ENCODE measurements at places on chromosomes 1 and 21.

- DNase-seq, result no peak
Measured at GRCh38 chr1:63920154-63921117, 146.6 kb downstream of the ROR1 start.

DNA sequence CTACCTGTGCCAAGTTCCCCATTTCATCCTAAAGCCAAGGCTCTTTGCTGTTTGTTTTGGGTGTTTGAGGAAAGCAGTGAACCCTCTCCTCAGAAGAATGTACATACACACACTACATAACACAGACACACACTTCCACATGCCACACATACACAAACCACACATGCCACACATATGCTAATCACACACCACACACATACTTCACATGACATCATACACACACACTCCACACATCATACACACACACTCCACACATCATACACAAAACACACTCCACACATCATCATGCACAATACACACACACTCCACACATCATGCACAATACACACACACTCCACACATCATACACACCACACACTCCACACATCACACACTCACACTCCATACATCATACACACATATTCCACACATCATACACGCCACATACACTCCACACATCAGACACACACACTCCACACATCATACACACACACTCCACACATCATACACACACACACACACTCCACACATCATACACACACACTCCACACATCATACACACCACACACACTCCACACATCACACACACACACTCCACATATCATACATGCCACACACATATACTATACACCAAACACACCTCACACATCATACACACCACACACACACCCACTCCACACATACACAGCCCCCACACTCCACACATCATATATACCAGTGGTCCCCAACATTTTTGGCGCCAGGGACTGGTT lies 22.7 kb upstream of the ZNF436 start:
- no peak for DNase-seq

DNA sequence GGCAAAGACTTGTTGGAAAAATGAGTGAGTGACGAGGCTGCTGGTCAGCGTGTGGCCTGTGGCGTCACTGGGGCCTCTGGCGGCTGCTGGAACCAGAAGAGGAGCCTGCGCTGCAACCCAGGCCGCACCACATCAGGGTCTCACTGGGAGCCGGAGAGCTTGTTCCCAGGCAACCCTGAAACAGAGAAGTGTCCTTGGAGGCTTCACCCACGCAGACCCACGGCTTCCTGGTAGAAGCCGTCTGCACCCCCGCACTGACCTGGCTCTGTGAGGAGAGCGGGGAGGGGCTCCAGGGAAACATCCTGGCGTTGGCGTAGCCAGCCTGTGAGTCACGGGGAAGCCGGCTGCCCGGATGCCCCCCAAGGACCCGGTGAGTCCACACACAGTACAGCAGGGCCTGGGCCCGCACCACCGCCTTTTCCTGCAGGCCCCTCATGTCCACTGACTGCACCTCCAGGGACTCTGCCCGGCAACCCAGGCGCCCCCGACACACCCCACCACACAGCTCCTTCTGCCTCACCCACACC lies 57.4 kb downstream of the COL6A1 start:
- DNase-seq, result no peak

DNA sequence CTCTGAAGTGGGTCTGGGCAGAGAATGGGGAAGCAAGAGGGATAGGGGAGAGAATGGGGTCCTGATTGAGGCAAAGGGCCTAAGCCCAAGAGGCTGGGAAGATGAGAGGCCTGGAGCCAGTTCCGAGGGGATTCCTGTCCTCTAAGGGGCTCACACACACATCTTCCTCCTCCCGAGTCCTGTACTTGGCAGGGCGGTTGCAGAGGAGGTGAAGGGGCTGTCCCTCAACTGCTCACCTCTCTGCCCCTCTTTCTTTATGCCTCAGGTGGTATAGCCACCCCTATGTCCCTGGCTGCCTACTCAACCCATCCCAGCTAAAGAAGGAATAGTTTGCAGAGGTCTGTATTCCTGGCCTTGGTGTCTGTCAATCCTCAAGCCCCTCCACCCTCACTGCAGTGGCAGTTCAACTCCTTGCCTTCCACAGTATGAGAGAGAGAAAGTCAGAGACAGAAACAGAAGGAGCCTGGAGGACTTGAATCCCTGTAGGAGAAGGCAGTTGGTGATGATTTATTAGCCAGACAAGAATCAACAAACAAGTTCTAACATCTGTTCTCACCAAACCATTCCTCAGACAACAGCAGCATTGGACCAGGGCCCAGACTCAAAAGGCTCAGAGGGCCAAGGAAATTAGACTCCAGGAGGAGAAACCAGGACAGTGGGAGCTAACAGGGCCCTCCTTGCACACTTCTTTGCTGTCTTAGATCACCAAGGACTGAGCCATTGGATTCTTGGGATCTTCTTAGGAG lies 10.7 kb downstream of the SH2D2A start:
- no peak for DNase-seq

GRCh38 chr1:169105087-169105433 lies 1.4 kb upstream of the ATP1B1 start:
- no peak for DNase-seq

- no peak for DNase-seq
Measured at GRCh38 chr1:152328801-152329391, 3.9 kb upstream of the FLG start.

DNA sequence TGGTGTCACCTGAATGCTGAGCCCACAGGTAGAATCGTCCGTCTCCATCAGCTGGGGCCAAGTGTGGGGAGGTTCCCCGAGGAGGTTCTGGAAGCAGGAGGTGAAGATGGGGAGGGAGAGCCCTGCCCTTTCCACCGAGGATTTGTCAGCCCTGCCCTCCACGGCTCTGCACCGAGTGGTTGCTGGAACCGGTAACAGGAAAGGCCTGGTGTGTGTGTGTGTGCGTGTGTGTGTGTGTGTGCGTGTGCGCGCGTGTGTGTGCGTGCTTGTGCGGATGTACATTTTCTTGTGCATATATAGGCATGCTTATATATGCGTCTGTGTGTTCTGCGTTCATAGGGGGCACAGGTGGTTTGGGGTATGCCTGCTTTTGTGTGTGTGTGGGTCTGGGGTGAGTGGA lies 3.5 kb downstream of the NBL1 start:
- no peak for DNase-seq

DNA sequence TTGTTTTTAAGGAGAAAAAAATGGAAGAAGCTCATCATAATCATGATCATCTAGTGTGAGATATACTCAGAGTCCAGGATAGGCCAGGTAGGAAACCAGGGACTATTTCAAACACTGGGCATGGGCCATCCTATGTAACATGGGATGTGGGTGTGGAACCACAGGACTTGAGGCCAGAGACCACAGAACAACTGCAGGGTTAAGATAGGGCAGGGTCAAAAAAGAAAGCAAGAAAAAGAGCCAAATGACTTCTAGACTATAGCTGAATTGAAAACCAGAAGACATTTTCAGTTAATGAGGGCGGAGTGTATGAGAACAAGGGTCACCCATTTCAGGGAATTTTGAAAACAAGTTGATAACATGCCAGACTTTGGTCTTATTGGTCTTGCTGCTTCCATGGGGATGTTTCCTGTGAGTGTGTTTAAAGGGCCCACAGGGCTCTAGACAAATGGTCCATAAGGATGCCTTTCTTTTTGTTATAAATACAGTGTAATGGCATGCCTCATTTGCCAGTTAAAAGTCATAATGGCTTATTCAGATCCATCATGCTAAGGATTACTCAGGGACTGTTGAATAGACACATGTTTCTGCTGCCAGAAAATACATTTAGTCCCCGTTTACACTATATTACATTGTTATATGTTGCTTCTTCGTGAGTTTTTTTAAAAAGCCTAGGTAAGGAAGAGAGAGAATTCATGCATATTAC lies 182.0 kb upstream of the C21orf91 start:
- no peak for DNase-seq

DNA sequence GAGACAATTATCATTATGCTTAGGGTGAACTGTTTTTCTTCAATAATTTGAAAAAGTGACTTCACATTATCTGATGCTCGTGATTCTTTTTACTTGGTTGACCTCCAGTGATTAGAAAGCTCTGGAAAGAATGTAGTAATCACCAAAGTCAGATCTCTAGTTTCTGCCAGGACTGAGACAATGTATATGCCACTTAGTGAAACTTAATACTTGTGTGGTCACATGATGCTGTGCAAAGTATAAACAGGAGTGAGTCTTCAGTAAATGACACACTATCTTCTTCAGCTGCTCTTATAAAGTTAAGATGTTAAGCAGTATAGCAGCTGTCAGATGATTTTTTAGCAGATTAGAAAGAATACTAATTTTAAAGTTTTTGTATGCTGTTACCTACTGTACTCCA lies 17.2 kb downstream of the VCAM1 start:
- no peak for DNase-seq

All from stimulated activated CD4-positive, alpha-beta T cell treated with anti-CD3 and anti-CD28 coated beads, Interleukin-2, amount 100 ng/mL, for 4 hours (primary cell).